ENCODE measurements at places on chromosomes 12 and 14.

GRCh38 chr12:968545-968944 is 19.1 kb upstream of the RAD52 start:
- no peak for DNase-seq

- no peak for DNase-seq
Measured at GRCh38 chr14:105023144-105023543, 2.3 kb upstream of the CDCA4 start.

GRCh38 chr12:9169979-9170634 is 38.1 kb downstream of the PZP start:
- no peak for DNase-seq

- DNase-seq: no peak
Measured at GRCh38 chr12:90292183-90292582, 583.5 kb upstream of the ATP2B1 start.

DNA sequence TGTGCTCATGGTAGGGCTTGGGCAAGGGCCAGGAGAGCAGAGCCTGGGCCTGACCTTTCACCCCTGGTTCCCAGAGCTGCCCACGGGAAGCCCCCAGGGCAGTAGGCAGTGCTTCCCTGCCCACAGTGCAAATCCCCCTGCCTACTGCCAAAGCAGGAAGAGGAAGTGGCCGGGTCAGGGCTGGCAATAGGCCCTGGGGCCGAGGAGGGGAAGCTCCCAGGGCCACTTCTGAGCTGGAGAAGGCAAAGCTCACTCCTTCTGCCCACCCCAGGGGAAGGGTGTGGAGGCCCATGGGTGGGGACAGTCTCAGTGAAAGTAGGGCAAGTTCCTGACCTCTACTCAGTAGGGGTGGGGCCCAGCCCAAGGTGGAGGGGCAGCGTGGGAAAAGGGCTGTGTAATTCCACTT is 5.4 kb upstream of the NR4A1 start:
- no peak for DNase-seq

- no peak for DNase-seq
Measured at GRCh38 chr14:103023881-103024473, 33.4 kb downstream of the CDC42BPB start.

GRCh38 chr14:39060818-39061437 is 42.1 kb downstream of the SEC23A start:
- no peak for DNase-seq

GRCh38 chr12:64385468-64385867 is 5.1 kb downstream of the C12orf56 start:
- no peak for DNase-seq

DNA sequence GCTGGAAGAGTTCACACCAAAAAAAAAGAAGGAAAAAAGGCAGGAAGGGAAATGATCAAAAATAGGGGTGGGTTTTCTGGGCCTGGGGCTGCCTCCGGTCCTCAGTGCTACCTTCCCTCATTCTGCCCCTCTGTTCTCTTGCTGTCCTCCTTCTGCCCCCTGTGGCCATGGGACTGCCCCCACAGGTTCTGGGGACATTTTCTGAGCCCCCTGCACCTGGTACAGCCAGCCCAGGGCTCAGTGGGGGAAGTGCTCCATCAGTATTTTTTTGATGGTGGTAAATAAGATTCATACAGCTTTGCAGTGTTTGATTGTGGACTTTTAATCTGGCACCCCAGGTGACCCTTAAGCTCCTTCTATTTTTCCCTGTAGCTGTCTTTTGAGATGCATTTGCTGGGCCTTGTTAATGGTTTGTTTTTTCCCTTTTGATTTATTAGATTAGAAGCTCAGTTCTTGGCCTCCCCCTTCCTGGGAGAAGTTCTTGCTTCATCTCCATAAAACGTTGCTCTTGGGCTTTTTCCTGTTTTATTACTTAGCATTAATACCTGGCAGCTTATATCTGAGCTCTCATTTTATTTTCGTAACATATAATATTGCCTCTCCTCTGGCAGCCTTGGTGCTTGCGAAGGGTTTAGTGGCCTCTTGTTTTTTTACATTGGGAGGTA is 43.1 kb downstream of the CHST11 start:
- no peak for DNase-seq

- DNase-seq: no peak
Measured at GRCh38 chr12:52155048-52155868, 36.6 kb downstream of the KRT80 start.

- DNase-seq: no peak
Measured at GRCh38 chr14:72878746-72879145, 15.2 kb downstream of the DPF3 start.

GRCh38 chr12:88947486-88948043 is 367.3 kb upstream of the KITLG start:
- no peak for DNase-seq

DNA sequence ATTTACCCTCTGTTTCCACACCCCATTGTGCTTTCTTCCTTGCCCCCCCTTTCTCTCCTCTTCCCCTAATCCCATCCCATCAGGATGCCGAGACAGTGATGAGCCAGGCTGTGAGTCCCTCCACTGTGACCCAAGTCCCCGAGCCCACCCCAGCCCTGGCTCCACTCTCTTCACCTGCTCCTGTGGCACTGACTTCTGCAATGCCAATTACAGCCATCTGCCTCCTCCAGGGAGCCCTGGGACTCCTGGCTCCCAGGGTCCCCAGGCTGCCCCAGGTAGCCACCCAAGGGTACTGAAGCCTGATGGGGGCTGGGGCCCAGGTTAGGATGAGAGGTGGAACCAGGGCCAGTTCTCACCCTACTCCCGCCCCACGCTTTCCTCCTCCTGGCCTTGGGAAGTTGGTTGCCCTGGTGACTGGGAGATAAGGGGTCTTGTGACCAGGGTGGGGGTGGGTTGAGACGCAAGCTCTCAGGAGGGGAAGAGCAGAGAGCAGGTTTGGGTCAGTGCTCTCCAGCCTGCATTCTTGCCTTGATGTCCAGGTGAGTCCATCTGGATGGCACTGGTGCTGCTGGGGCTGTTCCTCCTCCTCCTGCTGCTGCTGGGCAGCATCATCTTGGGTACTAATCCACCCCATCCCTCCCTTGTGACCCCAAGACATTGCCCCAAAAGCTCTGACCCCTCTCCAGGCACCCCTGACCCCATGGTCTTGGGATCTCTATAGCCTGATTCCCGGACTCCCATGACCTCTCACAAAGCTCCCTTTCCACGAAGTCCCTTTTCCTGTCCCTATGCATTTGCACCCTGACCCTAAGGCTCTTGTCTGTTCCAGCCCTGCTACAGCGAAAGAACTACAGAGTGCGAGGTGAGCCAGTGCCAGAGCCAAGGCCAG is 1.2 kb downstream of the AMHR2 start:
- DNase-seq: no peak

DNA sequence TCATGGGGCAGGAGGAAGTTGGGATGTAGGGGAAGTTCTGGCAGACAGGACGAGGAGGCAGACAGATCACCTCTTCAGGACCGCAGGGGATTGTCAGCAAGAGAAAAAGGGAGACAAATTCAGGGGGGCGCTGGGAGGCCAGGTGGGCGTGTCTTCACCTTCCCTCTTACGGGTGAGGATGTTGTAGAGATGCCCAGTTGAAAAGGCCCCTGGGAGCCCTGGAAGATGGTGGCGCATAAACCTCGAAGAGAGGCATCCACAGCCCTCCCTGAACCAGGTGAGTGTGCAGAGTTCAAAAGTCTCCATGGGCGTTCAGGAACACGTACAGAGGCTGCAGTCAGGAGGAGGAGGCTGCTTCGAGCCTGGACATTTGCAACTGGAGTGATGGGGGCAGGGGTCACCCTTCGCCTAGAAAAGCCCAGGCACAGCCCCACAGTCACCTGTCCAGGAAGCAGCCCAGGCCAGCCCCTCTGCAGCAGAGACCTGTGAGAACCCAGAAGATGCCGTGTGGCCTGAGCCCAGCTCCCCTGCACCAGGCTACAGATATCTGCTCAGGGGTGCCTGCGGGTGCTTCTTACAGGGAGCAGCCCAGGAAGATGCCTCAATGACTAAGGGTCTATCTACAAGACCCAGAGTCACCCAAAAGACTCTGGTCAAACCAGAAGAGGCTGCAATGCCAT is 74.4 kb downstream of the PRIMA1 start:
- DNase-seq: no peak

DNA sequence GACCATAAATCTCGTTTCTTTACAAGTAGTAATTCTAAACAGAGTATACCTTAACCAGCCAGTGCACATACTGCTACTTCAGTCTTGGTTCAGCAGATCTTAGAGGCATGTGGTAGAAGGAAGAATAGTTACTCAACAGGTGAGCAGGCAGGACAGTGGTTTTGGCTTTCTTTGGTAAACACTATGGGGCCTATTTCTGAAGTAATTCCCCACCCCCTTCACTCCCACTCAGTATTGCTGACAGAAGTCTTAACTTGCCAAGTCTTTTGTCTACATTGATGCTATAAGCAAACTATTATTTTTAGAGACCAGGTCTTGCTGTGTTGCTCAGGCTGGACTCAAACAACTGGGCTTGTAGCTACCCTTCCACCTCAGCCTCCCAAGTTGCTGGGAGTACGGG is 68.5 kb downstream of the FBXO34 start:
- no peak for DNase-seq

GRCh38 chr14:23248601-23249000 is 10.9 kb downstream of the RNF212B start:
- DNase-seq: no peak

GRCh38 chr12:116694653-116695463 is 43.0 kb downstream of the SPRING1 start:
- no peak for DNase-seq

GRCh38 chr12:6612247-6612646 is 5.1 kb upstream of the CHD4 start:
- no peak for DNase-seq

DNA sequence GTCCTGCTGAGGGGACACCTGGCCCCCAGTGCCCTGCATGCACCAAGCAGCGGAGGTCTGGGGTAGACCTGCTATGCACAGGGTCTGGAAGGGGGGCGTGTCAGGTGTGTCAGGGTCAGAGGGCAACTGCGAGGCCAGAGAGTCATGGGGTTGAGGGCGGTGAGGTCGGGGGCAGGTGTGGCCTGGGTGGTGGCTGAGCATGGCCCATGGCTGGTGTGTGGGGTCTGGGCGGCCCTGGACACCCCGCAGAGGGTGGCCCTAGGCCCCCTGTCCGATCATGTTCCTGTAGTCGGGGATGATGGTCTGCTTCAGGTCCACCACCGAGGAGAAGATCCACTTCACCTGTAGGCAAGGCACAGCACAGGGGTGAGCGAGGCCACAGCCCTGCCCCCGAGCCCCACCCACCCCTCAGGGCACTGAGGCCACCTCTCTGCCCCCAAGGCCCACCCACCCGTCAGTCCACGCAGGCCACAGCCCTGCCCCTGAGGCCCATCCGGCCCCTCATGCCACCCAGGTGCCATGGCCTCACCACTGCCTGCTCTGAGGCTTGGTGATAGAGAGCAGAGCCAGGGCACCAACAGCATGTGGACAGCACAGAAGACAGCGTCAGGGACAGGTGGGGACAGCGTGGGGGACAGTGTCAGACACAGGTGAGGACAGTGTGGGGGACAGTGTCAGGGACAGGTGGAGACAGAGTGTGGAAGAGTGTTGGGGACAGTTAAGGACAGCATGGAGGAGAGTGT is 211.3 kb downstream of the TMEM121 start:
- no peak for DNase-seq

GRCh38 chr12:92028441-92028709 is 117.3 kb downstream of the BTG1 start:
- no peak for DNase-seq

- DNase-seq: no peak
Measured at GRCh38 chr14:55265197-55265596, 6.0 kb upstream of the FBXO34 start.

- DNase-seq: no peak
Measured at GRCh38 chr14:24741871-24742270, 107.9 kb upstream of the GZMB start.

GRCh38 chr12:70550180-70550577 is 87.0 kb downstream of the PTPRB start:
- DNase-seq: no peak

DNA sequence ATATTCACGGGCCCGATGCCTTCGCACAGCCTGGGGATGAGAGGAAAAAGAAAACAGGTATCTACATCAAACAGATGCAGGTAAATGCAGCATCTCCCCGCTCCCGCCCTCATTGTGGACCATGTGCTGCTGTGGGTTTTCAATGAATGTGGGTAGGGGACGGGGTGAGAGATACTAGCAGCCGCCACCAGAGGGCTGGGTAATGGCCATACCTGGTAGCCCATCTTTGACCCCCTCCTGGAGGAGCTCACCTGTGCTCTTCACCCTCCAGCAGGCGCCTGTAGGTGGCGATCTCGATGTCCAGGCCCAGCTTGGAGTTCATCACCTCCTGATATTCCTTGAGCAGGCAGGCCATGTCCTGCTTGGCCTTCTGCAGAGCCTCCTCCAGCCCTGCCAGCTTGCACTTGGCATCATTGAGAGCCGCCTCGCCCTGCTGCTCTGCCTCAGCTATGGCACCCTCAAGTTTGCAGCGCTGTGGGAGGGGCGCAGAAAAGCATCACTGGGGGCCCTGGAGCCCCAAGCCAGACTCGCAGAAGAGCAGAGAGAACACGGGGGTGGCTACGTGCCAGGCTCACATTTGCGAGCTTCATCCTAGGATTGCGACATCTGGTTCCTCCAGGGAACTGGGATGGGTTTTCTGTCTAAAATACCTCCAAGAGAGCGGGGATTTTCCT is 10.2 kb downstream of the KRT82 start:
- DNase-seq: no peak

DNA sequence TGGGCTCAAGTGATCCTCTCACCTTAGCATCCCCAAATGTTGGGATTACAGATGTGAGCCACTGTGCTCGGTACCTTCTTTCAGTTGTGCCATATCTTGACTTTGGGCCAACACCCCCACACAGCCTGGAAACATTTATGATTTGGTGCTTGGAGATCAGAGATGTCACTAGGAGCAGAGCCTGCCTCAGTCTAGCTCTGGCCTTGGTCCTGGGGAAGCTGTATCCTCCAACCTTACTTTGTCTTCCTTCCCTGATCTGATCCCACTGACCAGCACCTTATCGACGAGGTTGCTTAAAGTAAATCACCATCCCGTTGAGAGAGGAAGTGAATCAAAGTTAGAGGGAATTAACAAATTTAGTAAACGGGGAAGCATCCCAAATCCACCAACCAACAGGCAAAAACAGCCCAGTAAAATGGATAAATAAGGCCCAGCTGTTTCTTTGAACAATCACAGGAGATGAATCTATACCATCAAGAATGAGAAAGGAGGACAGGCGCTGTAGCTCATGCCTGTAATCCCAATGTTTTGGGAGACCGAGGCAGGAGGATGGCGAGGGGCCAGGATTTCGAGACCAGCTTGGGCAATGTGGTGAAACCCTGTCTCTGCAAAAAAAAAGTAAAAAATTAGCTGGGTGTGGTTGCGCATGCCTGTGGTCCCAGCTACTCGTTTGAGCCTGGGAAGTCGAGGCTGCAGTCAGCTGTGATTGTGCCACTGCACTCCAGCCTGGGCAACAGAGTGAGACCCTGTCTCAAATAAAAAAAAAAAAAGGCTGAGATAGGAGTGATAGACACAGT is 3.4 kb downstream of the PLBD2 start:
- DNase-seq: no peak

DNA sequence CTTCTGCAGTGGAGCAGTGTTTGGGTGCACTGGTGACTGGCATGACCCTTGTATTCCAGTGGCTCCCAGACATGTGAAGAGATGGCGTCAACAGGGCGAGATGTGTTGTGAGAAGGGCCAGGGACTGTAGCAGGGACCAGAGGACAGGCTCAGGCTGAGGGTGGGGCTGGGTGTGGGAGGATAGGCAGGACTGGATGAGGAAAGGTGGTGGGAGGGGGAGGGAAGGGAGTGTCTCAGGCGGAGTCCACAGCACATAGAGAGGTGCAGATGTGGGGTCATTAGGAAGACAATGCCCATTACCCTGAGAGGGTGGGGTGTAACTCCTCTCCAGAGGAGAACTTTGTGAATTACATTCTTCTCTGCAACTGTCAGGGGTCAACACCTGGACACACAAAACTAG is 78.5 kb downstream of the DICER1 start:
- no peak for DNase-seq

Measured in amniotic stem cell (primary cell).